ENCODE measurements at places on chromosomes 2 and 18. TPM values are rescaled to one million over a fixed set of nuclear protein-coding genes. Genes with fewer than 3 reads are reported as not detected.

The UGT1A10 gene
- not detected for total RNA-seq

The LAMA1 gene
- 0.33 TPM for total RNA-seq

The SERPINB13 gene
- not detected for total RNA-seq

The SNORC gene
- 0.65 TPM for total RNA-seq

The CXCR1 gene
- not detected for total RNA-seq

The TTC31 gene
- 11.1 TPM for total RNA-seq

The FER1L5 gene
- not detected for total RNA-seq

The GALNT5 gene
- not detected for total RNA-seq

The IL1R2 gene
- not detected for total RNA-seq

The SGPP2 gene
- not detected for total RNA-seq

The CKAP2L gene
- 12.2 TPM for total RNA-seq

The OSBPL1A gene
- 17.6 TPM for total RNA-seq

The RIT2 gene
- total RNA-seq, result not detected

The MAP3K2 gene
- 28.1 TPM for total RNA-seq

The MAPRE2 gene
- 80.0 TPM for total RNA-seq

The TMEM169 gene
- 0.48 TPM for total RNA-seq

The SLC16A14 gene
- under 0.01 TPM for total RNA-seq
